ENCODE measurements at places on chromosomes 3 and 15.
A peak's percentile ranks its signal among the peaks of the same experiment; 100 is the strongest.

- DNase-seq = no peak
Measured at GRCh38 chr3:174266476-174266875, 592.7 kb upstream of the NAALADL2 start.

- no peak for DNase-seq
Measured at GRCh38 chr3:11288786-11289637, 16.8 kb downstream of the ATG7 start.

- DNase-seq = no peak
Measured at GRCh38 chr15:70936326-70936725, 43.7 kb downstream of the LRRC49 start.

GRCh38 chr3:46372492-46373359 is 2.0 kb downstream of the CCR5 start:
- no peak for DNase-seq

GRCh38 chr3:99626417-99626788 is 12.0 kb upstream of the COL8A1 start:
- DNase-seq = no peak

- no peak for DNase-seq
Measured at GRCh38 chr15:71559098-71559497, 251.3 kb upstream of the NR2E3 start.

GRCh38 chr3:149251186-149251585 is 29.6 kb upstream of the CP start:
- DNase-seq = no peak

DNA sequence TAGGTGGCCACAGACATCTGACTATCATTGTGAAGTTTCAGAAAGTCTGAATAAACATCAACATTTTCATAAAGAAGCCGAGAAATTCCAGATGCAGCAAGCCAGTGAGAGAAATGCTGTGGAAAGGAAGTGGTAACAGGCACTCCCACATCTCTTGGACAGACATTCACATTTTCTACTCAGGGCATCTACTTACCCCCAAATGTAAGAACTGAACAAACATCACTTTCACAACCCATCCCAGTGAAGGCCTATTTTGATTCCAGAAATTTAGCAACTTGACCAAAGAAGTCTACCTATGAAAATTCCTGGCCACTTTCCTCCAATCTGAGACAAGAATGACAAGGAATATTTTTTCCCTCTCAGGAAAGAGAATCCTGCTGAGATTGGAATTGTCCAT is 224.8 kb upstream of the DCBLD2 start:
- no peak for DNase-seq

GRCh38 chr15:100464888-100465287 is 63.9 kb downstream of the CERS3 start:
- DNase-seq = no peak

GRCh38 chr15:23877502-23878412 is 190.7 kb upstream of the NDN start:
- DNase-seq = peak; percentile 16

GRCh38 chr3:77158730-77159581 is 119.1 kb downstream of the ROBO2 start:
- DNase-seq = no peak

- no peak for DNase-seq
Measured at GRCh38 chr3:123038751-123039150, 11.2 kb upstream of the SEMA5B start.

DNA sequence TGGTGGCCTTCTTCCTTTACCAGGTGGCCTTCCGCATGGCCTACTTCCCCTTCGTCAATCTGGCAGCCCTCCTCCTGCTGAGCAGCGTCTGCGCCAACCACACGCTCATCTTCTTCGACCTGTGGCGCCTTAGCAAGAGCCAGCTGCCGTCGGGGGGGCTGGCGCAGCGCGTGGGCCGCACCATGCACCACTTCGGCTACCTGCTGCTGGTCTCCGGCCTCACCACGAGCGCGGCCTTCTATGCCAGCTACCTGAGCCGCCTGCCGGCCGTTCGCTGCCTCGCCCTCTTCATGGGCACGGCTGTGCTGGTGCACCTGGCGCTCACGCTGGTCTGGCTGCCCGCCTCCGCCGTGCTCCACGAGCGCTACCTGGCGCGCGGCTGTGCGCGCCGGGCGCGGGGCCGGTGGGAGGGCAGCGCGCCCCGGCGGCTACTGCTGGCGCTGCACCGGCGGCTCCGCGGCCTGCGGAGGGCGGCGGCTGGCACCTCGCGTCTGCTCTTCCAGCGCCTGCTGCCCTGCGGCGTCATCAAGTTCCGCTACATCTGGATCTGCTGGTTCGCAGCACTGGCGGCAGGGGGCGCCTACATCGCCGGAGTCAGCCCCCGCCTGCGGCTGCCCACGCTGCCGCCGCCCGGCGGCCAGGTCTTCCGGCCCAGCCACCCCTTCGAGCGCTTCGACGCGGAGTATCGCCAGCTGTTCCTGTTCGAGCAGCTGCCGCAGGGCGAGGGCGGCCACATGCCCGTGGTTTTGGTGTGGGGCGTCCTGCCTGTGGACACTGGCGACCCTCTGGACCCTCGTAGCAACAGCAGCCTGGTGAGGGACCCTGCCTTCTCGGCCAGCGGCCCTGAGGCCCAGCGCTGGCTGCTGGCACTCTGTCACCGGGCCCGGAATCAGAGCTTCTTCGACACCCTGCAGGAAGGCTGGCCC is 9.9 kb downstream of the DISP2 start:
- DNase-seq = peak; percentile 77

DNA sequence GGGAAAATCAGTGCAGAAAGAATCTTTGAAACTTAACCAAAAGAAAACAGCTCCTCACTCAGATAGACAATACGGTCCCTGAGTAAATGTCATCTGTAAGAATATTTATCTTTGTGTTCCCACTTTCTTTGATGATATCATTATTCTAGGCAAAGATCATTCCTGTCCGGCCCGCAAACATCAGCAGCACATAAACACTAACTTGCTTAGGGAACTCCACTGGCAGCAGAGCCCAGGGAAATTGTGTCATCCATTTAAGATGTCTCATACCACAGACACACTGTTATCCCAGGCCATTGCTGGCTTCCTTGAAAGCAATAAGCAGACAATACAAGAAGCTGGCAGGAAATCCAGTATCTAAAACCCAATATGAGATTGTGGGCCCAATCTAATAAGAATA is 20.1 kb upstream of the CD96 start:
- no peak for DNase-seq

DNA sequence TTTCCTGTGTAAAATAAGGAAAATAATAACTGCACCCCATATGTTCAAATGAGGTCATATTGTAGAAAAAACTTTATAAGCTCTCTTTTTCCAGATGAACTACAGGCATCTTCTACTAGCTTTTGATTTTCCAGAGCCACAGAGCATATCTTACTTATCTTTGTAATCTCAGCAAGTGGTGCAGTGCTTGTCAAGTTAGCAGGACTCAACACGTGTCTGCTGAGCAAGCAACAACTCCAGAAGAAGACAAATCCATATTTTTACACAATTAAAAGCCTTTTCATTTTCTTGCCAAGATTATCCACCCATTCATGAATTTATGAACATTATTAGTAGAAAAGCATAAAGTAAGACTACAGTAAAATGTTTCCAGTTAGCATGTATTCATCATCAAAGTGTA is 14.4 kb upstream of the TSC22D2 start:
- DNase-seq = no peak

- no peak for DNase-seq
Measured at GRCh38 chr3:45524565-45524964, 70.0 kb upstream of the LIMD1 start.

- DNase-seq = no peak
Measured at GRCh38 chr15:89787944-89788343, 11.8 kb downstream of the MESP2 start.

- DNase-seq = no peak
Measured at GRCh38 chr3:110813541-110813940, 258.1 kb upstream of the NECTIN3 start.

DNA sequence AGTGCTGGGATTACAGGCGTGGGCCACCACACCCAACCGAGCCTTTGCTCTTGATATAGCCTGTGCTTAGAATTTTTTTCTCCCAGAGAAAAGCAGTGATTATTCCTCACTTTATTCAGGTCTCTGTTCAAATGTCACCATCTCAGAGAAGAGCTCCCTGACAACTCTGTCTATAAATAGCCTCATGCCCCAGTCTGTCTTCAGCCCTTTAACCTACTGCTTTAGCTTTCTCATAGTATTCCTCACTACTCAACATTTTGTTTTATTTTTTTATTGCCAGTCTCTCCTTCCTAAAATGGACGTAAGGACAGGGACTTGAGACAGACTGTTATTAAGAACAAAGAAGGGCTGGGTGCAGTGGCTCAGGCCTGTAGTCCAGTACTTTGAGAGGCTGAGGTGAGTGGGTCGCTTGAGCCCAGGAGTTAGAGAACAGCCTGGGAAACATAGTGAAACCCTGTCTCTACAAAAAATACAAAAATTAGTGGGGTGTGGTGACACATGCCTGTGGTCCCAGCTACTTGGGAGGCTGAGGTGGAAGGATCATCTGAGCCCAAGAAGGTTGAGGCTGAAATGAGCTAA is 78.7 kb upstream of the TTBK2 start:
- no peak for DNase-seq

DNA sequence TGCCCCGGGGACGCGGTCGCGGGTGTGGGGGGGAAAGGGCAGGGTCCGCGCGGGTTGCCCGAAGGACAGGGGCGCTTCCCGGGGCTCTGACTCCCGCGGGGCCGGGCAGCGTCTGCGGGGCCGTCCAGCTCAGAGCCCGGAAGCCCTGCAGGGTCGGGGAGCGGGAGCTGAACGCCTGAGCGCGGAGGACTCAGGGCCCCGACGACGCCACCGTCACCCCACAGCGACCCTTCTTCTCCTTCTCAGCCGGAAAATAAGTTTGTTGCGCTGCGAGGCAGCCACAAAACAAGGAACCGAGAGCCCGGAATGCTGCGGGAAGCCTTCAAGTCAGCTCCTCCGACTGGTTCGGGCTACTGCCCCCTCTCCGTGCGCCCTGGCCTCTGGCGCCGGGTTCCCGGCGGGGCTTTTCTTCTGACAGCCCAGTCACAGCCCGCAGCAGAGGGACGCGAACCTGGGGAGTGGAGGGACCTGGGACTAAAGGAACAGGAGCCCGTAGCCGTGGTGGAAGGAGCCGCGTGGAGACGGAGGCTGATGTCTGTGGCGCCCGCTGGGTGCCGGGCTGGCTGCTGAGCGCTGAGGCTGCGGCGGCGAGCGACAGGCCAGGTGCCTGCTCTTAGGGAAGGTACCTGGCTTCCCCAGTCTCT is 484 bp downstream of the CNTN4 start:
- no peak for DNase-seq

- DNase-seq = no peak
Measured at GRCh38 chr3:73084170-73084569, 22.7 kb downstream of the EBLN2 start.

- no peak for DNase-seq
Measured at GRCh38 chr3:180534828-180535227, 67.1 kb upstream of the TTC14 start.

- no peak for DNase-seq
Measured at GRCh38 chr3:159080256-159080655, 278.4 kb downstream of the MFSD1 start.

GRCh38 chr3:64343689-64344430 is 118.6 kb upstream of the PRICKLE2 start:
- DNase-seq = no peak

- no peak for DNase-seq
Measured at GRCh38 chr3:182917134-182917533, 63.2 kb downstream of the DCUN1D1 start.

DNA sequence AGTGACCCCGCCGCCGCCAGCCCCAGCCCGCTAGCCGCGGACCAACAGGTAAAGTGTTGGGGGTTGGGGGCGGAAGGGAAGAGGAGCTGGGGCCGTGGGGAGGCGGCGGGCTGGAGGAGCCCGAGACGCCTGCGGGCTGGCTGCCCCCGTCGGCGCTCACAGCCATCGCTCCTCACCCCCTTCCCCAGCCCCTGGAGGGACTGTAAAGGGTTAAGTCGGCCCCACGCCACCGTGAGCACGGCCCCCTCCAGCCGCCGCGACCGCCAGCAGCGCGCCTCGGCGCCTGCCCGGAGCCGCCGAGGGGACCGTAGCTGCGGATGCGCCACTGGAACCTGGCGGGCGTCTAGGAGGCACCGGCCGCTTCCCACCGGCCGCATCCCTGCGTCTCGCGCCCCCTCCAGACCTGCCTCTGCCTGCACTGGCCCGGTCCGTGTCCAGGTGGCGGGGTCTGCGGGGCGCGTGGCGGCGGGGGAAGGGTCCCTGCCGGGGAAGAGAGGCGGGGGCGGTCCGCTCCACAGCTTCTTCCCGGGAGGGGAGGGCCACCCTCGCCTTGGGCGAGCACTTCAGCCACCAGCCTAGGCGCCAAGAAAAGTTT is 522 bp downstream of the MED12L start:
- DNase-seq = peak; percentile 9

DNA sequence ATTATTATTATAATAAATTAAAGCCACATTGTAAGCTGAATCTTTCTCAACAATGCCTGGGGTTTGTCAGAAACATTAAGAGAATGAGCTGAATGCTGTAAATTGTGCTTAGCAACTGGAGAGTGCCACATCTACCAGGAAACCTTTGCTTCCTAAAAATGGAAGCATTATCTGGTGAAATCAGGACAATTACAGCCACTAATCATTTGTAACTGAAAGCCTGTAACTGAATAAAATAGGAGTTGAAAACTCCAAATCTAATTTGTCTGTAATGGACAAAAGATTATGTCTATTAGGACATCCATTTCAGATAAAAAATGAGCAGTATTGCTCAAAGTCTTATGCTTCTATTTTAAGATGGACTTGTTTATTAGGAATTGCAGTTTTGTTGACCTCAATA is 32.2 kb downstream of the EIF1B start:
- DNase-seq = no peak

GRCh38 chr3:6605227-6605626 is 255.7 kb upstream of the GRM7 start:
- DNase-seq = no peak

GRCh38 chr15:73796331-73796831 is 43.2 kb upstream of the INSYN1 start:
- DNase-seq = no peak

- no peak for DNase-seq
Measured at GRCh38 chr3:17138246-17139039, 253.7 kb downstream of the PLCL2 start.

DNA sequence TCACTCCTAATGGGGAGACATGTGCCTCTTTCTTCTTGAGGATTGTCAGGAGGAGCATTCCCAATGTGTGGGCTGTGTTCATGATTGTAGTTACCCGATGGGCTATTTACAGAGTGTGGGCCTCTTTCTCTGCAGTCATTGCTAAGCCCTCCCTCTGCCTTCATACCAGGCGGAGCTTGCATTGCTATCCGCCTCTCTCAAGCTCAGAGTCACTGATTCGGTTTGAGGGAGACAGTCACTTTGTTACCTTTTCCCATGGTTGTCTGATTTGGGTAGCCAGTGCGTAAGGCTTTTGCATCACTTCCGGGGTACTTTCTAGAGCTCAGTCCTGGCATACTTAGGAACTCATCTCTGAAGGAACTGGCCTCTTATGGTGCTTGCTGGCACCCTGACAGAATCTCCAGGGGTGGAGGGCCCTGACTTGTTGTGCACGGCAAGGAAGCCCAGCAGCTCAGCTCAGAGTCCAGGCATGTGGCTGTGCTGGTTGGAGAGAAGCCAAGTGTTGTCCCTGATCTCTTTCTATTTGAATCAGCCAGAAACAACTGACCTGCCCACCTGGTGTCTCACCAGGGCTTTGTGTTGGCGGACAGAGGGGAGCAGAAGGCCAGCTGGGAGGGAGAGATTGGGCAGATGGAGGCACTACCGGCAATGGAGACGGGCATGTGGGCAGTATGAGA is 79.8 kb downstream of the EPHB1 start:
- no peak for DNase-seq
